Left cardiac atrium (tissue), 4 donors: ENCODE measurements at places on chromosomes 3 and 15.
A peak's percentile ranks its signal among the peaks of the same experiment; 100 is the strongest.

DNA sequence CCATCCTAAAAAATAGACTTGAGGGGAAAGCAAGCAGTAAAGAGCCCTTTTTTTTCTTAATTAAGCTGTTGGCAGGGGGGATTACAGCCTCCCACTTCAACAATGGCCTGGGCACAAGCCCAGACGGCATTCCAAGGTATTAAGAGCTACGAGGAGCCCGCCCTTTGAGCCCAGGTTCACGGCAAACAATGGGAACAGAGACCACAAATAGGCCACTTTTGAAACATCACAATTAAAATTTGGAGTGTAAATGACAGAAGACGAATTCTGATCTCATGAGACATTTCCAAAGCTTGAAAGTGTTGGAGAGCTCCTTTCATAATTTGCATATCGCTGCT is 8.9 kb downstream of the CHSY1 start:
- DNase-seq = no peak

DNA sequence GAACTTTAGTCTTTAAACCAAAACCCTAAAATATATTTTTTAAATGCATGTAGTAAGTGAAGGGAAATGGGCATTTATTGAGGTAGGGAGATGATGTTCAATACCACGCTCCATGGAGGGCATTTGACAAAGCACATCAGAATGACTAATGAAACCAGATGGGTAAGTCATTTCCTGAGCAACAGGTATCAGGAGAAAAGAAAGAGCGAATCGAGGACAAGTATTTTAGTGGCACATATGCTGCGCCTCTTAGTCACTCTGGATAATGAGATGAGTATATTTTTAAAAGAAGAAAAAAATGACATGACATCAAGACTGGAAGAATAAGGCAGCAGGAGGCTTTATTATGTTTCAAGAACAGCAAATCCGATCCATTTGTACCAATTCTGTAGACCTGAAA is 129.0 kb upstream of the ARHGEF3 start:
- DNase-seq = no peak

- DNase-seq = no peak
Observed at GRCh38 chr15:33500432-33501195, 189.8 kb downstream of the RYR3 start.

DNA sequence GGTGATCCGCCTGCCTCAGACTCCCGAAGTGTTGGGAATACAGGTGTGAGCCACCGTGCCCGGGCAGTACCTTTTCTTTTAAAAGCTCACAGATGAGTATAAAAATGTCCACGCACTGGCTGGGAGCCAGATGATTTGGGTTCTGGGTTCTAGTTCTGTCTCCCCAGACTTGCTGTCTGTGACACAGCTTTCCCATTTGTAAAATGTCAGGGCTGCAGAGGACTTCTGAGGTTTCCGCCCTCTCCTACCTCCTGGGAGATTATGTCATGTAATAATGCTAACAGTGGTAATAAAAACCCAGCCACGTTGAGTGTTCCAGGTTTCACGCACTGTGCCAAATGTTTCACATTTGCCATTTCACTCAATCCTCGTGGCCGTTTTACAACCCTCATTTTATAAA is 1.3 kb upstream of the PPP4R2 start:
- no peak for DNase-seq

GRCh38 chr3:98445949-98446406 is 17.0 kb upstream of the OR5K1 start:
- no peak for DNase-seq

DNA sequence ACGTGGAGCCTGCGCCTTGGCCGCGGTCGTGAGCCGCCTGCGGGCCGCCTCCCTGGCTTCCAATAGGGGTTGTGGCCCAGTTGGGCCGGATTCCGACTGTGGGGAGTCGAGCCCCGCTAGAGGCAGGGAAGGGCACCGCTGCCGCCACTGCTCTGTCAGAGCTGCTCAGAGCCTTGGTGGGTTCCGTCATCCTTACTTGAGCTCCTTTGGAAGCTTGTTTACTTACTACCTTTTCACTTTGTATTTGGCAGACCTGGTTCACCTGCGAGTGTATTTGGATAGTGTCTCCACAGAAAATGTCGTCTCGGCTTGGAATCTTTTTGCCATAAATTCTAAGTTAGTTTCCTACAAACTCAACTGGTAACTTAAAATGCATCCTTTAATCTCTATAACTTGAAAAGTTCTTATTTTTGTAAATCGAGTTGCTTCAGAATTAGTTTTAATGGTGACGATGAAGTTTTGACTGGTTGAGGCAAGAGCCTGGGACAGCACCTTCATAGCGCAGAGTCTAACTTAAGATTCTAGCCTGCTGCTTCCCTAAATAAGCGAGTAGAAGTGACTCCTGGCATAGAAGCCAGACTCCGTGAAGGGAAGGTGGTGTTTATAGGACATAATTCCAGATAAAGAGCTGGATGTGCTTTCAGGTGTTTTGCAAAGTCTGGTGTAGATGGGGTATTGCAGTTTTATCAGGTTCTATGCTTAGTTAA is 800 bp downstream of the DAG1 start:
- DNase-seq = no peak

GRCh38 chr3:17059989-17060550 is 175.3 kb downstream of the PLCL2 start:
- no peak for DNase-seq

DNA sequence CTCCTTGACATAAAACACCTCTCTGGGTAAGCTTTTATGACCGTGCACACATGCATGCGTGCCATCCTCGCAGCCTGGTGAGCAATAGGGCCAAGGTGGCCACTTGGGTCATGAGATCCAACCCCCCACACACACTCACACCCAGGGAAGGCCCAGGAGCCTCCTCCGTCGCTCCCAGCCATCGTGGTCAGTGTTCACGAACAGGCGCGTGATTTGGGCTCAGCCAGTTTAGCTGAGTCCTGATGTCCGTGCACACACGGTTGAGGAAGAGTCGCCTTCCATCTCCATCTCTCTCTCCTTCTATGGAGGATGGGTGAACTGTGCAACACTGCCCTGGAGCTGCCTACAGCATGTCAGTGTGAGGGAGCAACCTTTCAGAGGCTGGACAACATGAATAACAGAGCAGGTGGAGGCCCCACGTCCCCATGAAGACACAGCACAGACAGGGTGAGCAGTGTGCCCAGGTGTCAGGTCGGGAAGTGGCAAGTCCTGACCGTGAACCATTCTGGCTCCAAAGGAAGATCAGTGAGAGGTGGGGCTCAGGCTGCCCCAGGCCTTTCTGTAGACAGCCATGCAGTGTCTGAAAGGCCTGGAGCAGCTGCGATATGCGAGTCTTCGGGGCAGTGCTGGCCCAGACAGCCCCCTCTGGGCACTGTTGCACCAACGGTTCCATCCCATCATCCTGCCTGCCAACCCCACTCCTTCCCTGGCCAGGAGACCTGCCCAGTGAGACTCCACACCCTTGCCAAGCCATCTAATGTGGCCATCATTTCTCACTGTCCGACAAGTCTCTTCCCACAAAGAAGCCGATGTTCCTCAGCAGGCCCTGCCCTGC is 253.4 kb downstream of the OCA2 start:
- no peak for DNase-seq

DNA sequence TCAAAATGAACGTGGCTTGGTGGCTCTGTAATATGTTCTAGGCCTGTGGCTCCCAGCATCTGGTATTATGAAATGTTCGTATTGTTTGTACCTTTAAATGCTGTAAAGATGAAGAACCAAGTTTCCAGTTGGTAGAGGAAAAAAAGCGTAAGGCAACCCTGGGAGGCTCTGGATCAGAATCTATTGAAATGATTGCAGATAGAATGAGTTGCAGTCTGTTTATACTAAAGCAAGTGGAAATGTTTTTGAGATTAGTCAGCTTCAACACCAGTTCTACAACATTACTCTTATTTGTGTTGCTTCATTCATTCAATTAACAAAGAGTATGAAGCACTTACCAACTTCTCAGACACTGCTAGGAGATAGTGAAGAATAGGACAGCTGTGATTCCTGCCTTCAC is 5.3 kb downstream of the ARL6IP5 start:
- no peak for DNase-seq

- peak; percentile 69 for DNase-seq
Observed at GRCh38 chr3:149808209-149808829, 4.7 kb upstream of the RNF13 start.

GRCh38 chr3:148006508-148006907 is 597.3 kb downstream of the ZIC1 start:
- DNase-seq = no peak

DNA sequence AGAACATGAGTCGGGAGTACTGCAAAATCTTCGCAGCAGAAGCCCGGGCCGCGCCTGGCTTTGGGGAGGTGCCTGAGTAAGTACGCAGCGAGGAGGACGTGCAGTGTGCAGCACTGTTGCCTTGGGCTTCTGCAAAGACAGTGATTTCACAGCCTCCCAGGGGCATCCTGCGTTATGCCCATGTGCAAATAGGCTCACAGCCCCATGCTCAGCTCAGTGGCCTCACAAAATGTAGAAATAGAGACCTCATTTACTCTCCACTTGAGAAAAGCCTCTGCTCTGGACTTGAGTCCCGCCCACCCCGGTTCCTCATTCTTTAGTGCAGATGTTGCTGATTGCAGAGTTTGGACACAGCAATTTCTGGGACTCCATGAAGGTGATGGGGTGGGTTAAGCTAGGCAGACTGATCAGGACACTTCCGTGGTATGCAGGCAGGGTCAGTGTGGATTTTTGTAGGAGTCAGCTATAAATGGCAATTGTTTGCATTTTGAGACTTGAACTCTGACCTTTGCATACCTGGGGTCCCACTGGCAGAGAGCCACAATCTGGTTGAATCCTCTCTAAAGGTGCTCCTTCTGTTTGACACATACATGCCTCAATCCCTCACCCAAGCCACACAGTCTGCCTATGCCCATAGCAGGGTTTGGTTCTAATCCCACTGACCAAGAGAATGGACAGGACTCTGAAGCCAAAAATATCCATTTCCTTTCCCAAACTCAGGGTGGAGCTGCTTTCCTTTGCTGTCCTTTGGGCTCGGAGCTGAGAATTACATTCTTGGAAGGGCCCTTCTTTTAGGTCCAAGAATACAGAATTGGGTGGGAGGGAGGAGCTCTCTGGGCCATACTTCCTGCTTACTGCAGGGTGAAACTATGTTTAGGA is 20.7 kb upstream of the SLC28A1 start:
- DNase-seq = no peak

DNA sequence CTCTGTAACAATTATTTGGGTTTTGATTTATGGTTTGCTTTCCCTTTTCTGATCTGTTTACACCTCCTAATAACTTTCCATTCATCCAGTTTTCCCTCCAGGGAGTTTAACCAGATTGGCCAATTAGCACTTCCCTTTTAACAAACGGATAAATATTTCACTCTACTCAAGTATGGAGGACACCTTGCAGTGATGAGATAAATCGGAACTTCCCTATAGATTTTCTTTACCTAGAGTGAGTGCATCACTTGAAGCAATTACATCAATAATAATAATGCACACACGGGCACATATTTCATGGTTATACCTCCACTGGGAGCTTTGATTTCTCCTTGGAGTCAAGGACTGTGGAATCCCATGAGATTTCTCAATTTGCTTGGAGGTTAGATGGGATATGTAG is 239.1 kb upstream of the CFAP20DC start:
- DNase-seq = no peak

- no peak for DNase-seq
Observed at GRCh38 chr15:96549136-96549535, 218.6 kb downstream of the NR2F2 start.

DNA sequence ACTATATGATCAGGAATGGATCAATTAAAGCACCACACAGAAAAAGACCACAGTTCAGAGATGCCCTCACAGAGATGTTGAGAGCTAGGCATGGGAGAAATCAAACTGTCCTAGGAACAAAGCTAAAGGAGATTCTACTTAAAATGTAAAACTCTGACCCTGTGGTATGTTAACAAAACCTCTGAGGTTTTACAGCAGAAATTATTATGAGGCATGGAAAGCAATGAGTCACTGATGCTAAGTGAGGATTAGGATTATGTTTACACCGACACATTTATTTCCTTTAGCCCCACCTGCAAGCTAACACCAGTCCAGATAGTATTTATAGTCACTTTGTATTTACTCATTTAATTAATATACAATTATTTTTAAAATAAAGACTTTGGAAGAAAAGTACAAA is 1242.2 kb downstream of the OTOL1 start:
- DNase-seq = no peak

DNA sequence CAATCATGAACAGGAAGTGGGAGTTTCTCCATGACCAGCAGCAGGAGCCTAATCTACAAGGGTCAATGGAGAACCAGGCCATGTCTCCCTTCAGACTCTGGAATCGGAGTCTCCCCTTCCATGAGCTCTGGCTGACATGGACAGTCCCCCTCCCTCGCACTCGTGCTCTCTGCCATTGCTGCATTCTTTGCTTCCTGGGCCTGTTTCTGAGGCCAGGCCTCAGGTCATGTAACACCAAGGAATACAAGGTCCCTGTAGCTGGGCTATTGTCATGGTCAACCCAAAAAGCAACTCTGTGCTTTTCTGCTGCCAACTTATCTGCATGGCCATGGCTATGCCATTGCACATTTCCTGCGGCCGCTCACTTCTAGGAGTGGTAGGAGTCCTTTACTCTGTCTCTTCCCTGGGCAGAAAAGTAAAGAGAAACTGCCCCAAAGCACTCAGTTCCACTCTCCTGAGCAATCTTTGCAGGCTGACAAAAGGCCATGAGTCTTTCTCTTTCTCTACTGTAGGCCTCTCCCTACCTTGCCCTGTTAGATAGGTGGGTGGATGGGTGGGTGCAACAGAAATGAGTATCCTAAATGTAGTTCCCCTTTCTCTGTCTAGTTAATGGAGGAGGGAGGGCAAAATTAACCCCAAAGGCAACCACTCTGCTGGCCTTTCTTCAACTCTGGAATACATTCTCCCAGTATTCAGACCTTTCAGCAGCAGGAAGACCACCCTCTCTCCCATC is 40.8 kb upstream of the PROK2 start:
- no peak for DNase-seq

- no peak for DNase-seq
Observed at GRCh38 chr3:127908202-127908601, 6.8 kb upstream of the KBTBD12 start.

GRCh38 chr3:197443506-197443905 is 112.3 kb downstream of the BDH1 start:
- no peak for DNase-seq

DNA sequence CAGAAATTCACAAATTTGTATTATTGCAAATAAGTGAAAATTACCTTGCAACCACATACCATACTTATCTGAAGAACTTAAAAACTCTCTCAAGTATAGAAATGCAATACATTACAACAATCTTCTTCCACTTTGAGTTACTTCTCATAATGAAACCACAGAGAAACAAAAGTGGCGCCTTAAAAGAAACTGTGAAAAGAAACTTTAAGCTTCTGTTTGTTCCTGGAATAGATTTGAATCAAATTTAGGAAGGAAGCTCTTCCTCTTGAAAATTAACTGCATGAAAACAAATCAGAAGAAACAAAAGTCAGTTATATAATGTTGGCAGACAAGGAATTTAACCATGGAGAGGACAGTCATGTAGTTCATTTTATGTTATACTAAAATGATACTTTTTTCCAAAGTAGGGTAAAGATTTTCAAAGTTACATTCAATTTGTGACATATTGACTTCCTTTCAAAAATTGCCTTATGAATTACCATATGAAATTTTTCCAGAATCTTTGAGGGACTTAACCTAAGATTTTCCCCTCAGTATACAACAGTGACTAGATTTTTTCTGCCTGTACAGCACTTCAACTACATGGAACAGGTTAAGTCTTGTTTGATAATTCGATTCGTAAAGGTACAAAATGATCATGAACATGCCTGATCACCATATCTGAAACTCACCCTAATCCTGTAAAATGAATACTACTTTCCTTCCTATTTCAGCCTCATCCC is 57.6 kb upstream of the TNFSF10 start:
- no peak for DNase-seq

GRCh38 chr3:42188376-42188775 is 77.6 kb downstream of the CCK start:
- no peak for DNase-seq
